Stimulated activated CD4-positive, alpha-beta T cell treated with anti-CD3 and anti-CD28 coated beads, Interleukin-1b, Interleukin-23, amount 100 ng/mL, for 1 hour (primary cell): ENCODE measurements at places on chromosomes 13 and 19.

- DNase-seq, result no peak
Measured at GRCh38 chr19:31113293-31113692, 235.9 kb downstream of the TSHZ3 start.

GRCh38 chr19:33177417-33177979 lies 16.6 kb upstream of the LRP3 start:
- no peak for DNase-seq

GRCh38 chr19:14560776-14561108 lies 11.1 kb downstream of the NDUFB7 start:
- no peak for DNase-seq

GRCh38 chr13:111589992-111590391 lies 269.6 kb downstream of the TEX29 start:
- DNase-seq, result no peak

DNA sequence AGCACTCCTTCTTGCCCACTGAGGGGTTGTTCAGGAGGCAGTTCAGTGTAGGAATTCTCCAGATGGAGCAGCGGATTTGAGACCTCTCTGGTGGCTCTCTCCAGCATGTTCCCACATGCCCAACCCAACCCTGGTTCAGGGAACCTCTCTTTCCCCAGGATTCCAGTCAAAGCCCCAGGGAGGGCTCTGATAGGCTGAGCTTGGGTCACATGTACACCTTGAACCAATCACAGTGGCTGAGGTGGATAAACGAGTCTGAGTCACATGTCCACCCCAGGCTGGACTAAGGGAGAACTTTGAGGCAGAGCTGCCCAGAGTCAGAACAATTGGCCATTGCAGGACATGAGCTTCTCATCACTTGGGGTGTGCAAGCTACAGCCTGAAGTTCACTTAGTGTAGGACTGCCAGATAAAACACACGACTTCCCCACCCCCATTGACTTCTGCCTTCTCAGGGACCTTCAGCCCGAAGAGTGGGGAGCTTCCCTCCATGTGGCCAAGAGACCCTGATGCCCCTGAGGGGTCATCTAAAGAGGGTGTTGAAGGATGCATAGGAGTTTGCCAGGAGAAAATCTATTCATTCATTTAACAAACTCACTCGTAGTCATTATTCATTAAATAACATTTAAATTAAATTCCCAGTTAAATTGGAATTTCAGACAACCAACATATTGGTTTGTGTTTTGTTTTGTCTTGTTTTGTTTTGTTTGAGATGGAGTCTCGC lies 4.0 kb upstream of the MAST3 start:
- no peak for DNase-seq

- DNase-seq, result no peak
Measured at GRCh38 chr13:113855012-113855921, 8.6 kb downstream of the GAS6 start.

GRCh38 chr13:111629926-111630325 lies 309.5 kb downstream of the TEX29 start:
- DNase-seq, result no peak

DNA sequence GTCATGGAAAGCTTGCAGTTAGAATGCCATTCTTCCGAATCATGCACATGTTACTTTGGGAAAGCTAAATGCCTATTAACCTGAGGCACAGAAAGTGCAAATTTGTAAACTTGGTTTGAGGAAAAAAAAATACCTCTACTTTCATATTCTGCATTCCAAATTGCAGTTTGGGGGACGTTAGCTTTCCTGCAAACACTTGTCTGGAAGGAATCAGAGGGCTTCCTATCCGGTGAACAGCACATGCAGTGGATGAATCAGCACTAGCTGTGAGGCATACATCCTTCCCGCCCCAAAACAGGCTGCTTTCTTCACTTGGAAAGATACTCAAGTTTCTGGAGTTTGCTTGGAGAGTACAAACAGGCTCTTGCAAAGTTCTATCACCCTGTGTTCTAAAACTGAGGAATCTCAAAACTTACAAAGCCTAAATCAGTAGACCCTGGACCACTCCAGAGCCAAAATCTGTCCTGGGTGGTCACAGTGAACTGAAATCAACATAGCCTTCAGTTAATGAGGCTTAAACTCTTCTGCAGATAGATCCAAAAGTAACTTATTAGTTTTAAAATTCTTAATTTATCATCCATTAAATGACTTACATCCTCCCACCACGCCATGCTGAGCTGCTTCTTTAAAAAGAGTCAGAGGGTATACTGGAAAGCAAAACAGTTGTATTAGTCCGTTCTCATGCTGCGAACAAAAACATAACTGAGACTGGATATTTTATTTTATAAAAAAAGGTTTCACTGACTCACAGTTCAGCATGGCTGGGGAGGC lies 802.3 kb upstream of the ARGLU1 start:
- no peak for DNase-seq

DNA sequence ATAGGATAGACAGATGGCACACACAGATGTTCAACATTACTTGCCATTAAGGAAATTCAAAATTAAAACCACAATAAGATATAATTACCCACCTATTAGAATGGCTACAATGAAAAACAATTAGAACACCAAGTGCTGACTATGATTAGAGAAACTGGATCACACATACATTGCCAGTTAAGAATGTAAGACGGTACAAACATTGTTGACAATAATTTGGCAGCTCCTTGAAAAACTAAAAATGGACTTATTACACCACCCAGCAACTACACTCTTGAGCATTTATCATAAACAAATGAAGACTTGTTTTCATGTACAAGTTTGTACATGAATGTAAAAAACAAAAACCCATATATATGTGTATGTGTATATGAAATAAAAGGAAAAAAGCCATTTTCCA lies 13.7 kb downstream of the ZNF461 start:
- no peak for DNase-seq

DNA sequence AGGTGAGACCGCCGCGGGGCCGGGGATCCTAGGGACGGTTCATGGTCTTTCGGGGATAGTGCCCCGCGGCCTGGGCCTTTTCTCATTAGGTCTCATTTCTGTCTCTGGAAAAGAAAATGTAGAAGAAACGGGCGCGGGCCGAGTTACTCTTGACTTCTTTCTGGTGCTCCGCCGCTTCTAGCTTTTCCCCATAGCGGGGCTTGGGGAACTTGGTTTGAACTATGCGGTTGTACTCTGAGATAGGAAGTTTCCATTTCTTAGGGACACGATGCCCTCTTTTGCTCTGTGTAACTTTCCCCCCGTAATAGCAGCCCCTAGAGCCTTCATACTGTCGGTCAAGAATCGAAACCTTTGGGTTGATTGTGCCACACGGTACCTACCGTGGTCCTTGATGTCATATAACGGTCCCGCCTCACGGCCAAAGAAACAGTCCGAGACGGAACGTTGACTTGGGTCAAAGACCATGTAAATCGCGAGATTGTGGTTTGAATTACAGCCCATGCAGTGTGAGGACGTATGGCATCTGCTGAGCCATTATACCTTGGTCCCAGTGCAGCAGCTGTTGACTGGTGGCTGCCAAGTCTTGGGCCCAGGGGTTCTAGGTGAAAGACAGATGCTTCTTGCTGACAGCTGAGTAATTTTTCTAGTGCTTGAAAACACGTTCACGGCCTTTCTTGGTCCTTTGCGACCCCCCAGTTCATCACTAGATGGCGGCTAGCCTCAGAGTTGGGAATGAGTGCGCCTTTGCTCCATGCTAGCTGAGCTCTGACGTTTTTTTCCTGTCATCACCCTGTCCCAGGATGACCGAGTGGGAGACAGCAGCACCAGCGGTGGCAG lies 487 bp downstream of the RPS5 start:
- no peak for DNase-seq

GRCh38 chr19:3954107-3954506 lies 16.8 kb downstream of the DAPK3 start:
- no peak for DNase-seq

DNA sequence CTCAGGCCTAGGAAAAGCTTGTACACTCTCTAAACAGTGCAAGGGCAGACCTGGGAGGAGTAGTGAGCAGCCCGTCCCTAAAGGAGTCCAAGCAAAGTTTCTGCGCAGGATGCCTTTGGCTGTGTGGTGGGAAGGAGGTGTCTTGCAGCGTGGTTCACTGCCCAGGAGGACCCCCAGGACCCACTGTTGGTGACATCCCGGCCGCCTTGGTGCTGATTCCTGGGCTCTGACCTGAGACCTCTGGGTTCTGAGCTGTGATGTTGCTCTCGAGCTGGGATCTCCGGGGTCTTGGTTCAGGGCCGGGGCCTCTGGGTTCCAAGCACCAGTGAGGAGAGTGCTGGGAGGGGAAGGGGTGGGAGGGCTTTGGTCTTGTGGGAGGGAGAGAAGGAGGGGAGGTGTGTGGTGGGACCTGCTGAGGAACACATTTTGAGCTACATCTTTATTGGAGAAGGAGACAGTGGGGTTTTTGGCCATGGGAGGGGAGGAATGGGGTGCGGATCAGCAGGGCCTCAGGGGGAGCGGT lies 4.1 kb downstream of the PGLYRP1 start:
- DNase-seq, result no peak

- no peak for DNase-seq
Measured at GRCh38 chr19:33535226-33535625, 13.6 kb upstream of the PEPD start.

- DNase-seq, result no peak
Measured at GRCh38 chr13:66585669-66586203, 644.4 kb downstream of the PCDH9 start.

DNA sequence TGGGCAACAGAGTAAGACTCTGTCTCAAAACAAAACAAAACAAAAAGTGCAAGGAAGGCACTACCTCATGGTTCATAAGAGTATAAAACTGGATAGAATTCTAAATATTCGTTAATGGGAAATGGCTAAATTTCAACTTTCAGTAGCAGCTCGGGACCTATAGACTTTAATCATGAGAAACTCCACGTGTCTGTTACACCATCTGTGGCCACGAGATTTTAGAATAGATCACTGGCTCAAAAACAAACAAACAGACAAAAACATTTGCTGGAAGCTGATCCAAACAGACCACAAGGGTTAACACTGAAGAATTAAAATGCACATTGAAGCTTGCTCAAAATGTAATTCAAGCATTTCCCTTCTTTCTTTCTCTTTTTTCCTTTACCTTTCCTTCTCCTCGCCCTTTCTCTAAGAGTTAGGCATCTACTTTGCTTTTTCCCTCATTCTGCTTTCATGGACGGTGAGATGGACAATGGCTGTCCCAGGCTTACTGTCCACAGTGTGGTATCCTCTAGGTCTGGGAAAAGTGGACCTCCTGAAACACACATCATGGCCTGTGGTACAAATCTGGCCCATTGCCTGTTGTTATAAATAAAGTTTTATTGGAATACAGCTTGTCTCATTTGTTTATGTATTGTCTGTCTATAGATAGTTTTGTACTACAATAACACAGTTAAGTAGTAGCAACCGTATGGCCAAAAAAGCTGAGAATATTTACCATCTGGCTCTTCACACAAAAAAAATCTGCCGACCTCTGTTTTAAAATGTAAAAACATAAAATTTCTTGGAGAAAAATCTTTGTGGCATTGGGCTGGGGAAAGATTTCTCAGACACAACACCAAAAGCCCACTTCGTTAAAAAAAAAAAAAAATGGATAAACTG lies 10.3 kb downstream of the ELAVL1 start:
- no peak for DNase-seq

GRCh38 chr19:17499648-17500446 lies 11.6 kb upstream of the PGLS start:
- DNase-seq, result no peak

DNA sequence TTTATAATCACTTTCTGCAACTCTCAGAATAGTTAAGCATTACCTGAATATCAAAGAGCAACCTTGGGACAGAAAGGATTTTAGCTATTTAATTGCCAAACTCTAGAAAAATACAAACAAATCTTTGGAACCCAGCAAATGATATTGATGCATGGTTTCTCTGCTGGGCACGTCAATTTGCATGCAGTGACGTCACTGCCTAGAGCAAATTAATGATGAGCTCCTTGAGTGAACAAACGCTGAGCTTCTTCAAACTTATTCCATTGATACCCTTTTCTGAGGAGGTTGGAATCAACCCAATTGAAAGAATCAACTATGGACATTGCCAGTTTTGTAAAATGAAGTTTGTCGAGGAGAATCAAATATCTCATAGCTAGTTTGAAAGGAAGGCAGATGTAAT lies 259.9 kb upstream of the SOX21 start:
- no peak for DNase-seq
